Non-pigmented ciliary epithelial cell (primary cell): ENCODE measurements at places on chromosomes 3 and 15.

DNA sequence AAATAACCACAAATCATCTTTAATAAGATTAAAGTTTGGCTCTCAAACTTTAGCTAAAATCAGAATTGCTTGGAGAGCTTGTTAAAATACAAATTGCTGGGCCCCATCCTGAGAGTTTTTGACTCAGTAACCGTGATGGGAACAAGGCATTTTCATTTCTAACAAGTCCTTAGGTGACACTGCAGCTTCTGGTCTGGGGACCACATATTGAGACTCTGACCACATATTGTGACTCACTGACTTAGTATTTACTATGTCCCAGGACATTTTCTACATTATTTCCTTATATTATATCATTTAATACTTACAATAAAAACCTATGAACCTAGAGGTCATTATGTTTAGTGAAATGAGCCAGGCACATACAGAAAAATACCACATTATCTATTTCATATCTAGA is 164.5 kb downstream of the ZMAT3 start:
- no peak for DNase-seq

GRCh38 chr15:94972314-94972713 is 741.0 kb downstream of the MCTP2 start:
- DNase-seq, result peak; percentile 6

GRCh38 chr3:63349583-63350573 is 71.8 kb downstream of the SYNPR start:
- no peak for DNase-seq

DNA sequence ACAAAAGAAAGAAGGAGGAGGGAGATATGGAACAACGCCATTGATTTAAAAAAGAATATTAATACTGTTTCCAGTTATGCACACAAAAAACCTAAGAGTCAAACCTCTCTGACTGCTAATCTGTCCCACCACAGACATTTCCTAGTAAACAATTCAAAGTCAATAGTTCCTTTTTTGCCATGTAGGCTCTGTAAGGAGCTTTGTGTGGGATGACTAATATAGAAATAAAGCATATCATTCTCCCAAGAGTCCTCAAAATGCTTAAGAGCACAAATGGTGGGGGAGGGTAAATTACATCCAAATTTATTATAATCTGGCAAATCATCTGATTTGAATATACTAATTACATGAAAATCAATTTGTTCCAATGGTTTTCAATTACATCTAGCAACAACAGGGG is 155.9 kb upstream of the CNTN4 start:
- DNase-seq, result no peak

- no peak for DNase-seq
These were observed 23.9 kb upstream of the OR5H6 start for GRCh38 chr3:98240131-98240530.

DNA sequence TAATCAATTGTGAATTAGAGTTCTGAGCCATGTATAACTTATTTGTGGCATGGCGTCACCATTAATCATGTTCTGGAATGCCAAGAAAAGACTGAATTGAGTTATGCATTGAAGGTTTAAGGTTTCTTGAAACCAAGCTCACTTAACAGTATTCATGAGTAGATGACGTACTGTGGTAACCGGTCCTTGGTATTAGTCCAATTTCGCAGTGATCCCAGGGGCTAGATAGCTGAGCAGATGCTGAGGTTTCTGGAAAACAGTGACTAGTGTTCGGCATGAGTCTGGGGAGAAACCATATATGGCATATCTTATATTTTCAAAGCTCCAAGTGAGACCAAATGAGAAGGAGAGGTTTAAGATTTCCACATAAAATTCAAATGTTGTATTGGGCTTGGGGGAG is 218.3 kb upstream of the LYSMD4 start:
- no peak for DNase-seq

GRCh38 chr15:74584779-74585178 is 30.9 kb upstream of the CLK3 start:
- DNase-seq, result no peak

- no peak for DNase-seq
These were observed 11.2 kb downstream of the VGLL4 start for GRCh38 chr3:11632564-11632963.

- no peak for DNase-seq
These were observed 172.5 kb downstream of the PTPRG start for GRCh38 chr3:61733876-61734275.

- DNase-seq, result no peak
These were observed 38.0 kb downstream of the SUCNR1 start for GRCh38 chr3:151911462-151911861.

- no peak for DNase-seq
These were observed 10.6 kb upstream of the CHD2 start for GRCh38 chr15:92889390-92890107.

DNA sequence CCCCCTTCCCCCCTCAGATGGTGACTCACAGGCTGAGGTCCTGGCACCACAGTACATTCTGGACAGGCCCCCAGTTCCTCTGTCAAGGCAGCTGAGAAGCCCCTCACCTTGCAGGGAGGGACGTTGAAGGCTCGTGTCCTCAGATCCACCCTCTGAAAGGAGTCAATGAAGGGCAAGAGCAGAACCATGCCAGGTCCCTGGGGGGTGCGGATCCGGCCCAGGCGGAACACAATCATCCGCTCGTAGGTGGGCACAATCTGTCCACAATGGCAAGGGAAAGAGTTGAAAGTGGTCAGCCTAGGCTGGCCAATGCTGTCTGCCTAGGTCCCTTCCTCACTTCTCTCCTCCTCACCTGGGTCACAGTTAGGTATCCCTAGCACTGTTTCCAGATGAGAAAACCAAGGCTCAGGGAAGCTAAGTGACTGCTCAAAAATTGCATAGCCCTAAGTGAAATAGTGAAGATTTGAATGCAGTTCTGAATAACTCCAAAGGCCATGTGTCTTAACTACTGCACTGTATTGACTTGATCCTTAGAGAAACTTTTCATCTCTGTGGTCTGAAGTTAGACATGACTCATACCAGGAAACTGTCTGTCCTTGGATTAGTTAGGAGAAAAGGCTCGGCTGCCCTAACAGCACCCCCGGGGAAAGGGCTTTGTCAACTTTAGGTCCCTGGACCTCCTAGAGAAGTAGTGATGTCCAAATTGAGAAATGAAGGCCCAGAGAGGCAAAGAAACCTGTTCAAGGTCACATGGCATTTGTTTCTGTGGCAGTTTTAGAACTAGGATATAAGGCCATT is 2.9 kb downstream of the STOML1 start:
- no peak for DNase-seq

- DNase-seq, result no peak
These were observed 164.1 kb upstream of the NSMCE3 start for GRCh38 chr15:29433507-29434248.

DNA sequence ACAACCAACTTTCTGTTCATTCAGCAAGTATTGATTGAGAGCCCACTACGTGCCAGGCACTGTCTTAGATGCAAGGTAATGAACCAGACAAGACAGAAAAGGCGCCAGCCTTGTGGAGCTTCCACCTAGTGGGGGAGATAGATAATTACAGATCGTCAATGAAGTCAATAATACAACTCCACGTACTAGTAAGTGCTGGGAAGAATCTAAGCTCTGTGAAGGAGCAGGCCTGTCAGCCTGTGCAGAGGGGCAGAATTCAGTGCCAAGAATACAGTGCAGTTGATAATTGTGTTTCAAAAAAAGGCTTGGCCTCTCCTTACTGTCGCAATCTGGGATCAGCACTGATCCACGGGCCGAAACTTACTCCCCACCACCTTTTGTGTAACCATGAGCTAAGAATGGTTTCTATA is 186.3 kb downstream of the FEZF2 start:
- no peak for DNase-seq

DNA sequence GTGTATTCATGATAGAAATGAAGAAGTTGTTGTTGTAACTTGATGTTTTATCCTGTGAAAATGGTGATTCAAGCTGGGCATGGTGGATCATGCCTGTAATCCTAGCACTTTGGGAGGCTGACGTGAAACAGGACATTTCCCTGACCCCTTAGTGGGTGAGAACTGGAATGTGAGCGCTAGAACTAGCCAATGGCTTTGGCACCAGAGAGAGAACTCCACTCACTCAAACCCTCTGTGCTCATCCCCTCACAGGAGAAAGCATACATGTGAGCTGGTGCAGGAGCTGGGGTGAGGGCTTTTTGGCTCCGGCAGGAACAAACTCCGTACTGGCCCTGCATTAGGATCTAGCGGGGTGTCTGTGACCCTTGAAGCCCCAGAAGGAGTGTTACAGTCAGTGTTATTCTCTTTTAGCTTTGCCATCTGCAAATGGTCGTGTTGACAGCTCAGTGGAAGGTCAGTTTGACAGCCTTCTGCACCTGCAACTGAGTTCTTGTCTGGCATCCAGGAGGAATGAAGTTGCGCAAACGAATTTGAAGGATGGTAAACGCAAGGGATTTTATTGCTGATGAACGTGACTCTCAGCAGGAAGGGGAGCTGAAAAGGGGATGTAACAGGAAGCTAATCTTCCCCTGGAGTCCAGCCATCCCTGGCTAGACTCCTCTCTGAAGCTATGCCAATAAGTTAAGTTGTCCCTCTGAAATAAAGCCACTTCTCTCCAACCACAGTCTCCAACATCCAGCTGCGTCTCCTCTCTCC is 1016.6 kb upstream of the CADM2 start:
- no peak for DNase-seq

DNA sequence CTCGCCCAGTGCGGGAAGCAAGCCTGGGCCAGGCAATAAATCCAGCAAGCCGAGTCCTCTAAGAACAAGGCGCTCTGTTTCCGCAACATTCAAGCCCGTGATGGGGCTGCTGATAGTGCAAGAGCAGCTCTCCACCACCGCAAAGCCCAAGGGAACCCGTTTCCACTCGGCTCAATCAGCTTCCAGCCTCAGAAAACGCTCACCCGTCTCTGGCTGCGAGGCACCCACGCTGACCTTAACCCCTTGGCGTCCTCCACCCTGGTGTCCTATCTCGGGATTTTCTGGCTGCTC is 17.8 kb downstream of the SPATA12 start:
- no peak for DNase-seq

DNA sequence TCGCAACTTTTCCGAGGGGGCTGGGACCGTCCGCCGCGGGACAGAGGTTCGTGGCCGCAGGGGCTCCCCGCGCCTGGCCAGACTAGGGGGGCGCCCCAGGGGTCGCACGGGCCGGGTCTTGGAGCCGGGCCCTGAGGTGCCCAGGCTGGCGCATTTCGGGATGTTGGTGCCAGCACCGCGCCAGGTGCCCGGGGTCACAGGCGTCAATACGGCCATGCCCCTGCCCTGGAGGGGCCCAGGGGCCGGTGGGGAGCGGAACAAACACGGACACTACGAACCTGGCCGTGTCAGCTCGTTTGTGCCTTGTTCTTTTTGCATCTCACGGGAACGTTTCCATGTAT is 366 bp downstream of the TM6SF1 start:
- DNase-seq, result no peak

GRCh38 chr15:92332125-92332899 is 61.4 kb upstream of the ST8SIA2 start:
- DNase-seq, result no peak

GRCh38 chr15:93045191-93045785 is 43.7 kb downstream of the RGMA start:
- DNase-seq, result no peak

DNA sequence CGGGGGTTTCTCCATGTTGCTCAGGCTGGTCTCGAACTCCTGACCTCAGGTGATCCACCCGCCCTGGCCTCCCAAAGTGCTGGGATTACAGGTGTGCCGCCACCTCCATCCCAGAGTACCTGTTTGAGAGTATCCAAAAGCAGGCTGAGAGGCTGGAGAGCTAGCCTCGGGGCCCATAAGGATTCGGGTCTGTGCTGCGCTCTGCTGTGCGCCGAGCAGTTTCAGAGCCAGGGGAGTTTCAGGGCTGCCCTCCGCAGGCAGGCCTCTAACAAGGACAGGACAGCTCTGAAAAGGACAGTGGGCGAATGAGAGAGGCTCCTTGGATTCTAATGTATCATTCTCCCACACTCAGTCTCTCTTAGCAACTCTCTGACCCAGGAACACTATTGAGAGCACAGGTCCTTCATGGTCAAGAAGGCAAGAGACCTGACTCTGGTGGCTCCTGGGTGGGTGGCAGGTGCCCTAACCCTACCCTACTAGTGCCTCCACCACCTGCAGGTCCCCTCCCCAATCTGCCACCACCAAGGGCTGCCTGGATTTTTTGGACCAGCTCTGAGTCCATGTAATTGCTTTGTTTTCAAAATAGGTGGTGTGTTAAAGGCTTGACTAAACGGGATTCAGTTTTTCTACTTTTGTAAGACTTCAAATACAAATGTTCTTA is 27.8 kb downstream of the MAGEF1 start:
- DNase-seq, result no peak

DNA sequence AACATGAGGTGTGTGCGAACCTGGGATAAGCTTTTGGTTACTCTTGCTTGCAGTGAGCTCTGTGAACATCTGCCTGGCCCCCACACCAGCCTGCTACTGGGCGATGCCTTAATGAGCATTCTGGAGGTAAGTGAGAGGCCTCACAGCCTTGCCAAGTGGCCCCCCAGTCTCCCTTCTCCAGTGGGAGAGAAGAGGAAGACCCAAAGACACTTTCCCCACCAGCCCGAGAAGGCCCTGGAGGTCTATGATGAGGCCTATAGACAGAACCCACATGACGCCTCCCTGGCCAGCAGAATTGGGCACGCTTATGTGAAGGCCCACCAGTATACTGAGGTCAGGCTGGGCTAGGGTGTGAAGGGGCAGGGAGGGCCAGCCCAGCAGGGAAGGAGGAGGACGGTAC is 22.5 kb downstream of the TTC21A start:
- no peak for DNase-seq

GRCh38 chr3:65245133-65246063 is 557.6 kb upstream of the ADAMTS9 start:
- no peak for DNase-seq

DNA sequence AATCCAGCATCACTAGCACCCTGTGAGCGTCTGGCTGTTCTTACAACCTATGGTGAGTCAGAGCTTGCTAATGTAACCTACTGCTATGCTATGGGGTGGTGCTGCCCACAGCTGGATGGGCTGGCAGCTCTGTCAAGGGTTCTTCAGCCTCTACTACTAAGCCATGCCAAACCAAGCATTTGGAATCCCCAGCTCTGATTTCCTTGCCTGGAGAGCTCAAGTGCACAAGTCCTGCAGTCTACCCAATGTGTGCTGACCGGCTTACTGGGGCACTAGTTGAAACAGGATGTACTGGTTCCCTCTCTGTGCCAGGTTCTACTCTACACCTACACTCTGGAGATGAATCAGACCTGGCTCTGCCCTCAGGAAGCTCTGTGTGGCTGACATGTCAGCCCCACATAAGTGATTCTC is 4.2 kb downstream of the TEX264 start:
- no peak for DNase-seq

- no peak for DNase-seq
These were observed 57.5 kb upstream of the SIN3A start for GRCh38 chr15:75508840-75509532.

- DNase-seq, result no peak
These were observed 229.0 kb downstream of the THSD4 start for GRCh38 chr15:71344316-71344715.
